ENCODE measurements at places on chromosomes 11 and 22.

GRCh38 chr11:121841487-121842191 is 274.4 kb downstream of the BLID start:
- peak; percentile 40 for DNase-seq

DNA sequence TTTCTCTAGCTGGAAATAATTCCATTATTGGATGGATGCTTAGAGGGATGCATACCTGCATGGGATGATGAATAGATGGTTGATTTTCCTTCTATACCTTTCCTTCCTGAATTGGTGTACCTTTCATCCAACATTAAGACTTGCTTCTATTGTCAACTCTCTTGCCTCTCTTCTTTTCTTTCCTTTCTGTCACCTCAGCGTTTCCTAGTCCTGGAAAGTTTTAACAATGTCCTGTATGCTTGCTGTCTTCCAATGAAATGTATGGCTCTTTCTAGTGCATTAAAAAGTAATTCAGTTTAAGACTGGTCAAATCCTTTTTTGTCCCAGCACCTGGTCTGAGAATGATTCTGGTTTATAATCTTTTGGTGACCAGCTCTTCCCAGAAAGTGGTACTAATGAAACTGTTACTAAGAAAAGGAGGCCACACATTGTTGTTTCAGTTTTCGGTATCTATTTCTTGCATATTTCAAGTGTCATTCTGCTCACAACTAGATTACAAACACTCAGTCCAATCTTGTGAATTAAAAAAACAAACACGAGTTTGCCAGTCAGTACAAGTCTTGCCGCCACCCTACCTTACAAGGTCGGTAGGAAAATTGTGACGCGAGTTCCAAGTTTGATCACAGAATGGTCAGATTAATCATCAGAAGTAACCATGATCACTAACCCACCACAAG is 8.0 kb downstream of the POU2AF1 start:
- DNase-seq: no peak

GRCh38 chr11:5197536-5197935 is 2.9 kb downstream of the OR51V1 start:
- peak; percentile 24 for DNase-seq

- no peak for DNase-seq
Observed at GRCh38 chr11:60165538-60165937, 17.3 kb downstream of the MS4A6A start.

DNA sequence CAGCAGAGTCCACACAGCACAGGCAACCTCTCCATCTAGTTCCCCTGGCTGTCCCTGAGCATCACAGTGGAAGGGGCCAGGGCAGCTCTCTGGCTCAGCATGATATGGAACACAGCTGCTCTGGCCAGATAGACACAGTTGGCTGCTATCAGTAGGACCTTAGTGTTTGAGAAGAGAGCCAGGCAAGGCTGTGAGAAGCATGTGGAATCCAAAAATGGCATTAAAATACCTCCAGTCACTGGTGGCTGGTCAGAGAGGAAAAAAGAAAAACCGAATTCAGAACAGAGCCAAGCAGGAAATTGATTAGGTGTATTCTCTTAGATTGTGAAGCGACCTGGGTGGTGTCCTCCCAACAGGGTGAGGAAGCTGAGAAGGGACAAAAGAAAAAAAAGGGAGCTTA is 27.9 kb downstream of the SERPINH1 start:
- DNase-seq: no peak

DNA sequence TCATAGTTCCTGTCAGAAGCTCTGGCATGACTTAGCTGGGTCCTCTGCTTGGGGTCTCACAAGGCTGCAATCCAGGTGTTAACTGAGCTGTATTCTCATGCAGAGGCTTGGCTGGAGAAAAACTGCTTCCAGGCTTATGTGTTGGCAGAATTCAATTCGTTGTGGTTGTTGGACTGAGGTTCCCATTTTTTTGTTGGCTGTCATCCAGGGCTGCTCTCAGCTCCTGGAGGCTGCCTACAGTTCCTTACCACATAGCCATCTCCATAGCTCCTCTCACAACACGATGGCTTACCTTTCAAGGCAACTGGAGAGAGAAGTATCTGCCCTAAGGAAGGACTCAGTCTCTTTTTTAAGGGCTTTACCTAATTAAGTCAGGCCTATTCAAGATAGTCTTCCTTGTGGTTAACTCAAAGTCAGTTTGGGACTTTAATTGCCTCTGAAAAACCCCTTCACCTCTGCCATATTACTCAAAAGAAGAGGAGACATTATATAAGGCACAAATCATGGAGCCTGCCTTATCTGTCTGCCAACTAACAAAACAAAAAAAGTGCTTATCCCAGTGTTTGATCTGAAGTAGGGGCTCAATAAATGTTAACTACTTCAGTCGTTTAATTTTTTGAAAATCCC is 35.2 kb downstream of the OR2AG2 start:
- DNase-seq: no peak

- no peak for DNase-seq
Observed at GRCh38 chr22:48844056-48844675, 983.5 kb downstream of the BRD1 start.

GRCh38 chr22:23652286-23652685 is 20.2 kb upstream of the DRICH1 start:
- no peak for DNase-seq

GRCh38 chr11:36997656-36998055 is 399.6 kb upstream of the RAG2 start:
- DNase-seq: no peak

GRCh38 chr11:120223793-120224192 is 13.0 kb downstream of the OAF start:
- DNase-seq: no peak

DNA sequence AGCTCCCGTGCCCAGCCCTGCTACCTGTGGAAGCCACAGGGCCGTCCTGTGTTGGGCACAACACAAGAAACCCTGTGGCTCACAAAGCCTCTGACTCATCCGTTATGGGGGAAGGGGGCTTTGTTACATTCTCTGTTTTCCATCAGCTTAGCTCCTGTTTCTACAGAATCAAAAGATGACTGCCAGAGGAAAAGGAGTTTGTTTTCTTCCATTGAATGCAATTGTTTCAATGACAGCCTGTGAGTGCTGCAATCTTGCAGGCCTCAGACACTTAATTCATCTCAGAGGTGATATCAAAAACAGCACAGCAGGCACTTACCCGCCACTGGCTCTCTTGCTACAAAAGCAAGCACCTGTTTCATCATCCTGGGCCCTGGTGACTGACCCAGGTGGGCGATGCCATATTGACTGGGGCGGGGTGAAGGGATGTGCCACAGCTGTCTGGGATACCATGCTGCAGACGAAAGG is 194.3 kb downstream of the OPCML start:
- no peak for DNase-seq

GRCh38 chr11:128367573-128367972 is 219.8 kb downstream of the ETS1 start:
- no peak for DNase-seq

DNA sequence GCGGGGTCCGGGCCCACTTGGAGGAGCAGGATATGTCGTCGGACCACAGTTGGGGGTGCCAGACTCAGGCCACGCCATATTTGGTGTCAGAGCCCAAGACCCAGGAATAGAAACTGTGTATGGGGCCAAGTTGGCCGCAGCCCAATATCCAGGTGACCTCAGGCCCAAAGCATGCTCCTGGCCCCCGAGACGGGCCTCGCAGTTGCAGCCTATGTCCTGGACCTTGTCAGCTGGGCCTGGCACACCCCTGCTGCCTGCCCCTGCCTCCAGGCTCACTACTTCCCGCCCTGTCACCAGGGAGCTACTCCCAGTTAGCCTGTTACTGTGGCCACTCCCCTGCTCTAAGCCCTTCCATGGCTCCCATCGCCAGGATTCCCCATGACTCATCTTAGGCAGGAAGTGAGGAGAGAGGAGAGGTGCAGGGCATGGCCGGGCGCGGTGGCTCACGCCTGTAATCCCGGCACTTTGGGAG is 23.1 kb downstream of the A4GALT start:
- DNase-seq: peak; percentile 67

All from stromal cell of bone marrow (primary cell).